CD4-positive, alpha-beta T cell treated with Interleukin-17A for 1 hour (primary cell): ENCODE measurements at places on chromosomes 4 and X.
A peak's percentile ranks its signal among the peaks of the same experiment; 100 is the strongest.

- no peak for DNase-seq
These were observed 39.5 kb downstream of the USP46 start for GRCh38 chr4:52619591-52619931.

GRCh38 chrX:112734290-112734689 lies 54.6 kb upstream of the LHFPL1 start:
- no peak for DNase-seq

DNA sequence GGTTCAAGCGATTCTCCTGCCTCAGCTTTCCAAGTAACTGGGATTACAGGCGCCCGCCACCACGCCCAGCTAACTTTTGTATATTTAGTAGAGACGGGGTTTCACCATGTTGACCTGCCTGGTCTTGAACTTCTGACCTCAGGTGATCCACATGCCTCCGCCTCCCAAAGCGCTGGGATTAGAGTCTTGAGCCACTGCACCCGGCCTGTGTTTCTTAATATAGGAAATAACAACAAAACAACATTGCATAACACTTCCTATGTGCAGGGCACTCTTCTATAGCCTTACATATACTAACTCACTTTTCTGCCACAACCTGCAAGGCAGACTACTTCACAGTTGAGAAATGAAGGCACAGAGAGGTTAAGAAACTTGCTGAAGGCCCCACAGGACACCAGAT lies 12.8 kb upstream of the TMEM131L start:
- DNase-seq: no peak

DNA sequence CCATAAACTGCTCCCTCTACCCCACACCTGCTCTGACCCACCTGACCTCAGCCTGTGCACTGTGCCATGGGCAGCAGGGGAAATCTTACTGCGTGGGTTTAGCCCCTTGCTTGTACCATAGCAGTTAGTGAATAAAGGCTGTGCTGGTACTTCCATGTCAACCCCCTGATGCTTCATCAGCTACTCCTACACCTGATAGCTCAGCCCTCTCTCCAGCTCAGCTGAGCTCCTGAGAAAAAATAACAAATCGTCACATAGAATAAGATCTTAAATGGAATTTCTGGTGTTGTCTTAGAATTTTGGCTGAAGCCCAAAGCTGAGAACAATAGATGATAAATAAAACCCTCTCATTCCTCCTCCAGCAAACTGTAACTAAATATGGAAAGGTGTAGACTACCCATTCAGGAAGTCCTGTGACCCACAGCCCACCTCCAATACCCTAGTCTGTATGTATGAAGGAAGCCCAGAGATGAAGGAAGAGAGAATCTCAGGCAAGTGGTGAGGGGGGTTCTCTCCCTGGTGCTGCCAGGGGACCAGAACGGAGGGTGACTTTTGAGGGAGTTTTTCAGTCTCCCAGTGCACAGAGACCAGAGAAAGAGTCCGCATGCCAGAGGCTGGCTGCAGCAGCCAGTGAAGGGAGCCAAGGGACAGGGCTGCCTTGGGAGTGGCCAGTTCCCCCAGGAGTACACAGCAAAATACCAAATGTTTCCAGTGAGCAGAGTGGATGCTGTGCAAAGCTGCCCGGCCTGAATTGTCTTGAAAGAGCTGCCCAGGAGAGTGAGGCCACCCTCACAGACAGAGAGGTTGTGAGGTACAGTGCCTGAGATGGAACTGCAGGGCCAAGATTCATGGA lies 227.3 kb downstream of the QDPR start:
- no peak for DNase-seq

- DNase-seq: no peak
These were observed 914.6 kb upstream of the INTU start for GRCh38 chr4:126718136-126718535.

DNA sequence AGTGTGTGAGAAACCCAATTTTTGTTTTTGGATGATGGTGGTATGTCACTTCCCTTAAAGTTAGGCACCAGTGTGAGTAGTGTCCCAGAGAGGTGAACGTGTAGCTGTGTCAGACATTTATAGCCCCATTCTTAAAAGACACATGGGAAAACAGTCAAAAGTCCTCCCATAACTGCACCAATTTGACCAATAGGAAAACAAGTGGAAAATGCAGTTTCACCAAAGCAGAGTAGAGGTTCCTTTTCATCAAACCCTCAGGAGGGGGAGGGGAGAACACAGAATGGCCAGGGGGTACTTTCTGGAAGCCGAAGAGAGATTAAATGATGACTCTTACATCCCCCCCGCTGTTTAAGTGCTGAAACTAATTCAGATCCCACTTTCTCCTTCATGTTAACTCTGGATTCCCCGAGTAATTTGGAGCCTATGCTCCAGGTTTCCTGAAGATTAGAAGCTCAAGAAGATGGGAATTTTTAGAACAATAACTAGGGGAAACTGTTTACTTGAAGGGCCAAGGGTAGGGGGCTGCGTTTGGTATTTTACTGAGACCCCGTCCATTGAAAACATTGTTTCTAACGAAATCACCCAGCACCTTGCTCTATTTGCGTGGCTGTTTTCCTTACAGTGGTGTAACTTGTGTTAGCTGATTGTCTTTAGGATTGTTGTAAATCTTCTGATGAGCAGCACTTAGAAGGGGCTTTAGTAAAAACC lies 2.1 kb upstream of the LEF1 start:
- no peak for DNase-seq

DNA sequence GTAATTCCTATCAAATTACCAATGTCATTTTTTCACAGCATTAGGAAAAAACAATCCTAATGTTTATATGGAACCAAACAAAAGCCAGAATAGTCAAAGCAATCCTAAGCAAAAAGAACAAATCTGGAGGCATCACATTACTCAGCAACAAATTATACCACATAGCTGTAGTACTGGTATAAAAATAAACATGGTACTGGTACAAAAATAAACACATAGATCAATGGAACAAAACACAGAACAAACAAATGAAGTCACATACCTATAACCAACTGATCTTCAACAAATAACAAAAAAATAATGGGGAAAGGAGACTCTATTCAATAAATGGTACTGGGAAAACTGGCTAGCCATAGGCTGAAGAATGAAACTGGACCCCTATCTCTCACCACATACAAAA lies 37.4 kb downstream of the PPA2 start:
- no peak for DNase-seq

DNA sequence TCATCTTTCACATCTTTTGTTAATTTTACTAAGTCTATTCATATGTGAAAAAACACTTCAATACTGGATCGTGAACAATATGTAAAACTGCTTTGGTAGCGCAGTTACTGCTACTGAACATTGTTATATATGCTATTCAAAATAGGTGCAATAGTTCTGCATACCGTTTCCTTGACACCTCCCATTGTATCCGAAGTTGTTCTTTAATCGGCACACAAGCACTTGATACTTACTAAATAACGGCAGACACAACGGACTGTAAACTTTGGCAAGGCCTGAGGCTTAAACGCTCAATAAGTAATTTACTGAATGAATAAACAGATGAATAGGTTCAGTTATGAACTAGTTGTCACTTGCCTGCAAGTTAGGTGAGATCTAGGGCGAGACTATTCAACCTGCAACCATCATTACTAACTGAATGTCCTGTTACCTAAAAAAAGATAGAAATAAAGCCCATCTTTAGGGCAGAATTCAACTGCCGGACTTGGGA lies 620 bp downstream of the ANAPC10 start:
- peak; percentile 11 for DNase-seq

GRCh38 chr4:7845493-7846128 lies 94.0 kb downstream of the AFAP1 start:
- no peak for DNase-seq

- DNase-seq: no peak
These were observed 28.9 kb downstream of the CPEB2 start for GRCh38 chr4:15031197-15031596.

- no peak for DNase-seq
These were observed 20.5 kb upstream of the DDX3X start for GRCh38 chrX:41313419-41313818.

GRCh38 chr4:5267408-5267807 lies 216.1 kb downstream of the STK32B start:
- DNase-seq: no peak

GRCh38 chrX:23656684-23657083 lies 10.6 kb upstream of the PRDX4 start:
- DNase-seq: no peak

DNA sequence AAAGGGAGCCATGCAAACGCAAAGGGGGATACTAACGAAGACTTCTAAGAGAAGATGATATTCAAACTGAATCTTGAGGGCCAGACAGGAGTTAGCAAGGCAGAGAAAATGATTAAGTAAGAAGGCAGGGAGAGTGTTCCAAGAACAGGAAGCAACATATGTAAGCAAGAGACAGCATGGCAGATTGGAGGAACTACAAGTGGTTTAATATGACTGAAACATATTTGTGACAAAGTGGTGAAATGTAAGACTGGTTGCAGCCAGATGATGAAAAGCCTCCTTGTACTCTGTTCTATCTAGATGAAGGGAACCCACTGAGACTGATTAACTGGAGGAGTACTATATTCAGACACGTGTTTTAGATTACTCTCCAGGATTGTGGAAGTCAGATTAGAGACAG lies 116.6 kb upstream of the DIAPH2 start:
- DNase-seq: no peak

DNA sequence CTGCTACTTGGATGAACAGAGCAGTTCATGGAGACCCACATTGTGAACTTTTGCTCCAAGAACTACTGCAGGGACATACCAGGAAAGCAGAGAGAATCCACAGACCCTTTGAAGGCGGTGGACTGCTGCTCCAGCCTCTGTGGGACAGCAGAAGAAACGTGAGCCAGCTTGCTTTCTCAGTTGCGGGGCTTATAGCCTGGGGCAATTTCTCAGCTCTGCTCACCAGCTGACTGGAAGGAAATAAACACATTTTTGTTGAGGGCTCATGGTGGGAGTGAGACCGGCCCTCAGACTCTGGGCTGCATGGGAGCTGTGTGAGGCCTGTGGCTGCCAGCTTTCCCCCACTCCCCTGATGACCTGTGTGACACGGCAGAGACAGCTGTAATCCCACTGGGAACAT lies 2.6 kb upstream of the ADH1A start:
- no peak for DNase-seq

- DNase-seq: no peak
These were observed 1.4 kb upstream of the GPR173 start for GRCh38 chrX:53047228-53047627.

DNA sequence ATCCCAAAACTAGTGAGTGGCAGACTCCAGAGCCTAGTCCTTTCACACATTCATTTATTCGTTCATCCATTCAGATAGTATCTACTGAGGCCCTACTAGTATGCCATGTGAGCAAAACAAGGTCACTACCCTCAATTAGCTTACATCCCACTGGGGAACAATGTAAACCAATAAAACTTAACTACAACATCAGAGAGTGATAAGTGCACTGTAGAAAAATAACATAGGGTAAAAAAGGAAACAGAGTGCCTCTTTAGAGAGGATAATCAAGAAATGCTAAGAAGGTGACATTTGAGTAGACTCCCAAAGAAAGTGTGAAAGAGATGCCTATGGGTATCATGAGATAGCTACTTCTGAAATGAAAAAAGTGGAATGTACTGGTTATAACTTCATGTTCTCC lies 18.5 kb downstream of the PAPSS1 start:
- DNase-seq: no peak

DNA sequence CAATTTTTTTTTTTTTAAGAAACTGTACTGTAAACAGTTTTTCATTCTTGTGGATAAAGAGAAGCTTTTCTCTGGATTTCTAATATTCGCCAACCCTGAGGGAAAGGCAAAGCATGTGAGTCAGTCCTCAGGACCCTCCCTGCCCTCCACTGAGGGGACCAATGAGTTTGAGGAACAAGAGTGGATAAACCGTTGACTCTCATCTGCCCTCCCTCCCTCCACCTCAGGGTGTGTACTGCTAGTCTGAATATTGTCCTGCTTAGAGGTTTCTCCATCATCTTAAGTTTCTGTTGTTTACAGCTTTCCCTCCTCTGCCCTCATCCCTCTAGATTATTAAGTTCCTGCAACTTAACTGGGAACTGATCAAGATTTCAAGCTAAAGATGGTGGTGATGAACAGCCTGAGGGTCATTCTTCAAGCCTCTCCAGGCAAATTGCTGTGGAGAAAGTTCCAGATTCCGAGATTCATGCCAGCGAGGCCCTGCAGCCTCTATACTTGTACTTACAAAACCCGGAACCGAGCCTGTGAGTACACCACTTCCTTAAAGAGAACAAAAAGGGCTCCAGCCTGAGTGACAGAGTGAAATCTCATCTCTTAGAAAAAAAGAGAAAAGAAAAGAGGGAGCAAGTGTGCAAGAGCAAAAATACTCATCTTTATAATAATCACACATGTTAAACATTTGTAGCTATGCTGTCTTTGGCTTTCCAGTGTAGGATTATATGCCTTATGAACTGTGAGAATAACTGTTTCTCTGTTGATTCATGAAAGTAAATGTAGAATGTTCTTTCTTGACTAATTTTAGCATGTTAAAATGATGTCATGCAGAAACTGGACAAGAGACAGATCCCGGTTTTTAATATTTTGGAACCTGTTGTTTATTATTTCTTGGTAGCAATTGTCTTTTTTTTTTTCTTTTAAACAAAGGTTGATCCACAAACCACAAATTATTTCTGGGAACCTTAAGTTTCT lies 11.9 kb downstream of the CA5B start:
- DNase-seq: peak; percentile 64

GRCh38 chr4:155676430-155676825 lies 9.8 kb downstream of the GUCY1A1 start:
- DNase-seq: no peak

GRCh38 chr4:119540249-119540648 lies 88.4 kb downstream of the PDE5A start:
- DNase-seq: no peak

- no peak for DNase-seq
These were observed 92.3 kb downstream of the BCOR start for GRCh38 chrX:40005292-40006011.

GRCh38 chr4:83082777-83083176 lies 31.8 kb downstream of the PLAC8 start:
- DNase-seq: no peak

- DNase-seq: no peak
These were observed 180.9 kb upstream of the AADAT start for GRCh38 chr4:170270628-170271027.

DNA sequence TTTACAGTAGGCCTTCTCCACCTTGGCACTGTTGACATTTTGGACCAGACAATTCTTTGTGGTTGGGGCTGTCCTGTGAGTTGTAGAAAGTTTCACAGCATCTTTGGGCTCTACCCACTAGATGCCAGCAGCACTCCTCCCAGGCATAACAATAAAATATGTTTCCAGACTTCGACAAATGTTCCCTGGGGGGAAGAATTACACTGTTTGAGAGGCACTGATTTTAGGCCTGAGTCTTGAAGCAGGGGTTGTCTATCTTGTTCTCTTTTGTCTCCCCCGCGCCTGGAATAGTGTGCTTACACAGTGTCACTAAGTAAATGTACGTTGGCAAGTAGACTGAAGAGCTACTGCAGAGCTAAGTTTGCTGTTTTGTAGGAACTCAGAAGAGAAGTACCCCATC lies 254.4 kb upstream of the BOD1L1 start:
- DNase-seq: no peak

- no peak for DNase-seq
These were observed 16.8 kb downstream of the POLR2B start for GRCh38 chr4:56995525-56995924.

- DNase-seq: no peak
These were observed 217.2 kb downstream of the SPRY1 start for GRCh38 chr4:123613586-123614344.
